Aorta (tissue), 5 donors: ENCODE measurements at places on chromosomes 1 and 21. TPM values are rescaled to one million over a fixed set of nuclear protein-coding genes. Genes with fewer than 3 reads are reported as not detected.
A peak's percentile ranks its signal among the peaks of the same experiment; 100 is the strongest.

GRCh38 chr1:181179279-181179986, 90.9 kb downstream of the IER5 start:
- DNase-seq, result no peak

- no peak for DNase-seq
Measured at GRCh38 chr1:200258447-200259375, 151.1 kb downstream of the ZNF281 start.

DNA sequence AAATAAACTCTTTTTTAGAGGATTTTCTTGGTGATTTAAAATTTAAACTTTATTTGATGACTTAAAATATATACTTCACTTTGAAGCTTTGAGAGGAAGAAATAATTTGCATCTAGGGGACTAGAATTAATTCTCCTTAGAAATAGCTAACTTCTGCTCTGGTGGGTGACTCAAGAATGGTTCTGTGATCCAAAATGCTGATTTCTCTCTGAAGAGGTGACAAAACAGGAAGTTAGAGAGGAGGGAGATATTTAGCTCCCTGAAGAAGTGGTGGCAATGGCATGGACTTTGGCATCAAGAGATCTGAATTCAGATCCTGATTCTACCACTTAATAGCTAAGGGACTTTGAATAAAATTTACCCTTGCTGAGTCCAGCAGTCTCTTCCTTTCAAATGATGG, 125.8 kb upstream of the ATP1B1 start:
- DNase-seq, result no peak

- no peak for DNase-seq
Measured at GRCh38 chr21:18248171-18248570, 3.5 kb downstream of the CHODL start.

DNA sequence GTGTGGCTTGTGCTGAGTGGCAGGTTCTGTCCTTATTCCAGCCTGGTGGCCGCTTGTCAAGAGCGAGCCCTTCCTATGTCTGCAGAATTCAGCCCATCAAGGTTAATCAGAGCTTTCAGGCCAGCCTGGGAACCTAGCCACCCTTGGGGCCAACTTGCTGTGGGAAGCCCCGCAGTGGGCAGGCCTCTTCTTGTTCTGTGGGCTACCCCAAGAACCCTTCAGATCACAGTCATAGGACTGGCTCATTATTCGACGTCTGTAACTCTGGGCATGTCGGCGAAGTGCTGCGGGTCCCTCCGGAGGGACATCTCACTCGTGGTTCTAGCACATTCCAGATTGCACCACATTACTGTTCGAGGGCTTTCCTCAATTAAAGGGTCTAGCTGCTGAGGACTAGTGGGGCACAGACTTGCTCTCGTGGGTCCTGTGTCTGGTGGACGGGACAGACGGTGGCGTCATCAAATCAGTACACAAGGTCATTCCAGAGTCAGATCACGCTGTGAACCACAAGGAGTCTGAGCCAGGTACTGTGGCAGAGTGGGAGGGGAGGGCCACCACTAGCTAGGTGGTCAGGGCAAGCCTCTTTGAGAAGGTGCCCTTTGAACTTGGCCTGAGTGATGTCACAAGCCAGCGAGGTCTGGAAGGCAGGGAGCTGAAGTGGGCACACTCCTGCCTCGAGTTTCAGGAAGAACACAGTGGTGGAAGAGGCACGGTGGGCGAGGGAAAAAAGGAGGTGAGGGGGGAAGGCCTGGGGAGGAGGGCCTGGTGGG, 20.3 kb upstream of the TNFRSF1B start:
- no peak for DNase-seq

DNA sequence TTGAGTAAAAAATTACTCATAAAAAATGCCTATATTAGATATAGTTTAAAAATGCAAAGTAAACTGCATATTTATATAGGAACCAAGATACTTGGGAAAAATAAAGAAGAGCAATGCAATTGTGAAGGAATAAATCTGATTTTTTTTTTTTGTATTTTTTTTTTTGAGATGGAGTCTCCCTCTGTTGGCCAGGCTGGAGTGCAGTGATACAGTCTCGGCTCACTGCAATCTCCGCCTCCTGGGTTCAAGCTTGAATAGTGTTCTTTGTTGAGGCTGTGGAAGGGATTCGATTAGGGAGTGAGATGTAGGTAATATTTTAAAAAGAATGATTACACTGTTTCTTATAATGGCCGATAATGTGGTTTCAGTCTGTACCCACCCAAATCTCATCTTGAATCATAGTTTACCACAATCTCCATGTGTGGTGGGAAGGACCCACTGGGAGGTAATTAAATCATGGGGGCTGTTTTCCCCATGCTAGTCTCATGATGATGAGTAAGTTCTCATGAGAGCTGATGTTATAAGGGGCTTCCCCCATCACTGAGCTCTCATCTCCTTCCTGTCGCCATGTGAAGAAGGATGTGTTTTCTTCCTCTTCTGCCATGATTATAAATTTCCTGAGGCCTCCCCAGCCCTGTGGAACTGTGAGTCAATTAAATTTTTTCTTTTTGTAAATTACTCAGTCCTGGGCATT, 1765.9 kb downstream of the PLA2G4A start:
- DNase-seq, result no peak

GRCh38 chr1:26160527-26161414, 1.9 kb downstream of the FAM110D start:
- peak; percentile 34 for DNase-seq

DNA sequence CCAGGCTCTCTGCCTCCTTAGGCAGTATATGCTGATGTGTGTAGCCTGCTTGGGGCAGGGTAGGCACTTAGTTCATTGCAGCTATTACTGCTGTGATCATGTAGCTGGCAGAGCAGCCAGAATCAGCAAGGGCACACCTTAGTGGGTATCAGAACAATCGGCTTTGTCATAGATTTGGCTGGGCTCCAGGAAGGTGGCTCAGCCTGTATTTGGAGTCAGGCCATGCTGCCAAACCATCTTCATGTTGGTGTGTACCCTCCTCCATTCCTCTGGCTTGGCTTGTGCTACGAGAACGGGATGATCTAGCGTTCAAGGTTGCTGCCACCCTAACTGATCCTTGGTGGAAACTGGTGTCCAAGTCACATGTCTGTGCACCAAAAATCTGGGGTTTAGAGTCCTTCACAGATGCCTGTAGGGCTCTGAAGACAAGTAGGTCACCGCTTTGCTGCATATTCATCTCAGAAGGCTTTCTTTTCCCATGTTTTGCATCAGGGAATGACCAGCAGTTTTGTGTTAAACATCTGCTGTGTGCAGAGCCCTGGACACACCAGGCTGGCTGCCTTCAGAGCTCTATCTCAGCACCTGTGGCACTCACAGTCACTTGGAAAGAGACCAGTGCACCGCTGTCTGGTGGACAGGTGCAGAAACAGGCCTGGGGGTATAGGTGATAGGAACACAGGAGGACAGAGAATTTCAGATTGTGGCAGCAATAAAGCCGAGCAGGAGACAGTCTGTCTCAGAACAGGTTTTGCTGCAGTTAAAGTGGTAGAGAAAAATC, 23.7 kb downstream of the VANGL1 start:
- no peak for DNase-seq

- DNase-seq, result no peak
Measured at GRCh38 chr21:15809065-15809464, 79.3 kb downstream of the USP25 start.

DNA sequence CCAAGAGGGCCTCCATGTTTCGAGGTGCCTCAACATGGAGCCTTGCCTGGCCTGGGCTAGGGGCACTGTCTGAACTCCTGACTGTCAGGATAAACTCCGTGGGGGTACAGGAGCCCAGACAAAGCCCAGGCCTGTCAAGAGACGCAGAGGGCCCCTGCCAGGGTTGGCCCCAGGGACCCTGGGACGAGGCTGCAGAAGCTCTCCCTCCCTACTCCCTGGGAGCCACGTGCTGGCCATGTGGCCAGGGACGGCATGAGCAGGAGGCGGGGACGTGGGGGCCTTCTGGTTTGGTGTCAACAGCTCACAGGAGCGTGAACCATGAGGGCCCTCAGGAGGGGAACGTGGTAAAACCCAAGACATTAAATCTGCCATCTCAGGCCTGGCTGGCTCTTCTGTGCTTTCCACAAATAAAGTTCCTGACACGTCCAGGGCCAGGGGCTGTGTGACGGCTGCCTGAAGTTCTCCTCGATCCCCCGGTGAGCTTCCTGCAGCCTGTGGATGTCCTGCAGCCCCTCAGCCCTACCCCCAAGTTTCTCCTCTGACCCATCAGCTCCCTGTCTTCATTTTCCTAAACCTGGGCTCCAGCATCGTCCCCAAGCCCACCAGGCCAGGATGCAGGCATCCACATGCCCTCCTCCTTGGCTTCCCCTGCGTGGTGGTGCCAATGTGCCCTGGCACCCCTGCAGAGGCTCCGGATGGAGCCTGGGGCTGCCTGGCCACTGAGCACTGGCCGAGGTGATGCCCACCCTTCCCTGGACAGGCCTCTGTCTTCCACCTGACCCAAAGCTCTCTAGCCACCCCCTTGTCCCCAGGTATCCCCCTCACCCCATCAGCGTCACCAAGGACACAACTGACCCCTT, 12.8 kb upstream of the LRRC3 start:
- peak; percentile 61 for DNase-seq

DNA sequence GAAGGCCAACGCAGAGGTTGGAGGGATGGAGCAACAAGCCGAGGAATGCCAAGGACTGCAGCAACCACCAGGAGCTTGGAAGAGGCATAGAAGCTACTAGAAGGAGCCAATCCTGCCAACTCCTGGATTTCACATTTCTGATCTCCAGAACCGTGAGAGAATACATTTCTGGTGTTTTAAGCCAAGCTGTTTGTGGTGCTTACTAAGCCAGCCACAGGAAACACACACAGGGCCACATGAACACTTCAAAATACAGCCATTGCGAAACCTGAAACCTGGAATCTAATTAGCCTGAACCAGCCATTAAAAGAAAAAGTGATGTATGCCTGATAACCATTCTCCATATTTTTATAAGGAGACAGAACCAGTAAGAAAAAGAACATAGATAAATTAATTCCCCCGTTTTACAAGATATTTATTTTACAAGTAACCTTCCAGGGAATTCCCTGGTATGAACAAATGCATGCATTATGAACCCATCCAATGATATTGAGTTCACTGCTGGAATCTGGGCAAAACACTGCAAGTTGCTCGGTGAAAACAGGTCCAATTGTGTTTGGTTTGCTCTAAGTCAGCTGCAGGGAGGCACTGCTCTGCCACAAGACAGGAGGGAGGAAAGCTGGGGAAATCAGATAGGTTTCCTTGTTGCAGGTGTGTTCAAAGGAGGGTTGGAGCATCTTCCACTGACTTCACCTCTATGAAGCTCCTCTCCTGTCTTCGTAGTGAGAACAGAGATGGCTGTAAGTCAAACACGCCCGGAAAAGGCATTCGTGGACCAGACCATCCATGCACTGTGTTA, 70.2 kb downstream of the ETS2 start:
- no peak for DNase-seq

- DNase-seq, result peak; percentile 90
Measured at GRCh38 chr1:17011439-17012307, at the start of gene ATP13A2. ATP13A2 (minus strand) TSS chr1:17011928; CDS start chr1:17011738, 190 bp downstream.

GRCh38 chr1:227889047-227889862, 58.5 kb downstream of the WNT9A start:
- no peak for DNase-seq

DNA sequence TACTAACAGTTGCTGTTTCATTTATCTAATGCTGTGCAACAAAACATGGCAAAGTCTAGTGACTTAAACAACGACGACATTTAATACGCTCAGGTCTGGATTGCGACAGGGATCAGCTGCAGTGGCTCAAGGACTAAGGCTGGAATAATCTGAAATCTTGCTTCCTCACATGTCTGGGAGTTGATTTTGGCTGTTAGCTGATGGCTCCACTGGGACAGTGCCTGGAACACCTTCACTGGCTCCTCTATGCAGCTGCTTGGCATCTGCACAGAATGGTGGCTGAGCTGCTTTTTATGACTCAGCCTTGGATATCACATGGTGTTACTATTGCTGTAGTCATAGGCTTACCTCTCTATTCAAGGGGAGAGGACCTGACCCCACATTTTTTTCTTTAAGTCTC, 24.0 kb upstream of the BTG3 start:
- no peak for DNase-seq

GRCh38 chr1:87334351-87335174, 5.9 kb downstream of the LMO4 start:
- DNase-seq, result peak; percentile 52

DNA sequence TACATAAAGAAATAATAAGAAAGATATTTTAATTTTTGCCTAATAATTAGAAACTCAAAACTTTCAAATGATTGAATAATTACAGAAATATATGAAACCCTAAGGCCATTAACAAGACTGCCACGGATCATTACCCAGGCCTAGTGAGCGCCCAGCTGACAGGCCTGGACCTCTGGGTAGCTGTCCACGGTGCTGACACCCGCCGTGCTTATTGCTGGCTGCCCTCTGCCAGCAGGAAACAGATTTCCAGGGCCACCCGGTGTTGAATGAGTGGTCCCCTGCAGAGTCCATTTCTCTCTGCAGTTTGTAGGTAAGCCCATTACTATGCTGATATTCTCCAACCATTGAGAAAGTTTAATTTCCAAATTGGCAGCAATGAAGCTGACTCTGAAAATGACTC, 254.4 kb upstream of the GJB5 start:
- no peak for DNase-seq

DNA sequence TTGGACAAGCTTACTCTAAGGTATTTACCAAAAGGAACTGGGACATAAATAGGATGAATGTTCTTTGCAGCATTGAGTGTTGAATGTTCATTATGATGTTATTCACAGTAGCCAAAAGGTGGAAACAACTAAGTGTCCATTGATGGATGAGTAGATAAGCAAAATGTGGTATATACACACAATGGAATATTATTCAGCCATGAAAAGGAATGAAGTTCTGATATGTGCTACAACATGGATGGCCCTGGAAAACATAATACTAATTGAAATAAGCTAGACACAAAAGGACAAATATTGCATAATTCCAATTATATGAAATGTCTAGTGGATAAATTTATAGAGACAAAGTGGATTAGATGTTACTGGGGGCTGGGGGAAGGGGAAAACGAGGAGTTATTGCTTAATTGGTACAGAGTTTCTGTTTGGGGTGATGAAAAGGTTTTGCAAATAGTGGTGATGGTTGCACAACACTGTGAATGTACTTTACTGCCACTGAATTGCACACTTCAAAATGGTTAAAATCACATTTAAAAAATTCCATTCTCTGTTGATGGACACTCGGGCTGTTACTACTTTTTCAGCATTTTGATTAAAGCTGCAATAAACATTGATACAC, 2.9 kb downstream of the MTARC1 start:
- DNase-seq, result no peak

DNA sequence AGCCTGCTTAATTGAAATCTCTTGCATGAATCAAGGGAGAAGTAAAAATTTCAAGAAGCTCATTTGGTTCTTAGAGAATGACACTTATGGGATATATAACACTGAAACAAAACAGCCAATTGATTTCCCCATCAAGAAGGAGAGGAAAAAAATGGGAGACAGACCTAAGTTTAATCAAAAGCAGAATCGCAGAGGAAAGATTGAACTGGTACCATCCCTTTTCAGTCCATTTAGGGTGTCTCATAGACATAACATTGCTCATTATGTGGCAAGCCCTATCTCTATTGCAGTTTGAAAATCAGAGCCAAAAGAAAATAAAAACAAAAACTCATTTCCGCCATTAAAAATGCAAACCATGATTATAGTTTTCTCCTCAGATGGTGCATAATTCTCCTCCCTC, 119.6 kb downstream of the AK5 start:
- no peak for DNase-seq

SYTL1 gene
- 1.8 TPM for total RNA-seq

CELA3A gene
- 5.2 TPM for total RNA-seq

KIAA1614 gene
- total RNA-seq, result 9.8 TPM

TMCC2 gene
- total RNA-seq, result 6.2 TPM

RBM11 gene
- total RNA-seq, result 1.4 TPM
